ENCODE measurements at places on chromosomes 5 and 9. TPM values are rescaled to one million over a fixed set of nuclear protein-coding genes. Genes with fewer than 3 reads are reported as not detected.

The TAS2R1 gene
- total RNA-seq, result not detected

The PDE6A gene
- total RNA-seq, result not detected

The ORM2 gene
- total RNA-seq, result not detected

DNA sequence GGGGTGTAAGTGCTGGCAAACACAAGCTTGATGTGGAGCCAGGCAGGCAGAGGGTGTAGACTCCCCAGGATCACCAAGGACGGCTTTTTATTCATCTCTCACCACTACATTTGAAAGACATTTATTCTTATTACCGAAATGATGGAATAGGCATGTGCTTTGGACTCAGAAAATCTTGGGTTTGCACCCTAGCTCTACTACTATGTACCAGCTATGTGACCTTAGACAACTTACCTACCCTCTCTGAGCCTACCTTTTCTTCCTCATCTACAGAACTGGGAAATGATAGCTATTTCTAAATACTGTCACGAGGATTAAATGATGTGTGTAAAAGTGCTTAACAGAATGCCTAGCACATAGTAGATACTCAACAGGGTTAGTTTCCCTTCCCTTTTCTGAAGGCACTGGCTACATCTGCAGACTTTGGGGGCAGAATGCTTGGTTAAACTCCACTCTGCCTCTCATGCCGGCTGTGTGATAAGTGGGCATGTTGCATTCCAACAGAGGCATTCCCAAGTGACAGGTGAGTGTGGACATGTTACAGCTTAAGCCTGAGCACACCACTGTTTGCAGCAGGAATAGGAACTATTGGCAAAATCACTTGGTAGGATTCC, 94.8 kb downstream of the SLC1A3 start:
- no peaks in the 10 kb centered on the region for H3K36me3 ChIP-seq
- no peak for DNase-seq
- peaks cover 67% of the 10 kb centered on the region for H3K27me3 ChIP-seq
- peaks cover 13% of the 10 kb centered on the region for H3K4me1 ChIP-seq

DNA sequence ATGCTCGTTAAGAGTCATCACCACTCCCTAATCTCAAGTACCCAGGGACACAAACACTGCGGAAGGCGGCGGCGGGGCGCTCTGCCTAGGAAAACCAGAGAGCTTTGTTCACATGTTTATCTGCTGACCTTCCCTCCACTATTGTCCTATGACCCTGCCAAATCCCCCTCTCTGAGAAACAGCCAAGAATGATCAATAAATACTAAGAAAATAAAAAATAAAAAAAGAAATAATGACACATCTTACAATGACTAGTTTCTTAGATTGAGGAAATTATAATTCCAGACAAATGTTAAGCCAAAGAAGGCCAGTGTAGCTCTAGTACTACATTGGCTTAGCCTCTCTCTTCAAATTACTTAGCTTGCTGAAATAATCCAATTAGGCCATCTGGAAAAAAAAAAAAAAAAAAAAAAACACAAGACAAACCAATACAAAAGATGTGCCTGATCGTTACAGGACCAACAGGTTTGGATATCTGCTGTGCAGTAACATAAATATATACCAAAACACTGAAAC, 58.0 kb downstream of the ANXA2R start:
- peaks cover 22% of the 10 kb centered on the region for H3K27me3 ChIP-seq
- no peaks in the 10 kb centered on the region for H3K36me3 ChIP-seq
- DNase-seq, result no peak

DNA sequence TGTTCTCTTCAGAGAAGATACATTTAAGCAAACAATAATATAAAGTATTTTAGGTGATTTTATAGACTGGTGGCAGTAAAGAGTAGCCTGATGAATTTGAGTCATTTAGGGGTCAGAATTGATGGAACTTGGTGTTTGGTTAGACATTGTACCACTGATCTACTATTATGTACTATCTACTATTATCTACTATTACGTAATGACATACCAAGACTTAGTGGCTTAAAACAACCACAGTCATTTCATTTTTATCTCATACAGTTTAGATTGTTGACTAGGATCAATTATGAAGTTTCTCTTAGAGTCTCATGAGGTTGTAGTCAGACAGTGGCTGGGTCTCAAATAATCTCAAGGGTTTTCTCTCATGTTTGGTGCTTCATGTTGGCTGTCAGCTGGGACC, 54.0 kb downstream of the PPIP5K2 start:
- no peak overlapping the region for H3K4me3 ChIP-seq
- peaks cover 15% of the 10 kb centered on the region for H3K36me3 ChIP-seq
- H3K27me3 ChIP-seq, result no peaks in the 10 kb centered on the region
- H3K27ac ChIP-seq, result no peak overlapping the region
- DNase-seq, result no peak

GRCh38 chr9:93896496-93897033, 58.6 kb downstream of the BARX1 start:
- H3K27me3 ChIP-seq, result peaks cover 4% of the 10 kb centered on the region
- no peaks in the 10 kb centered on the region for H3K36me3 ChIP-seq
